WTC11 (cell line): ENCODE measurements at places on chromosomes 3 and 15.
A peak's percentile ranks its signal among the peaks of the same experiment; 100 is the strongest.

- no peak for DNase-seq
These were observed 333.6 kb upstream of the RASGRP1 start for GRCh38 chr15:38898236-38898635.

GRCh38 chr3:88131695-88132094, 18.1 kb upstream of the C3orf38 start:
- DNase-seq: no peak

- DNase-seq: no peak
These were observed 33.5 kb downstream of the PDIA5 start for GRCh38 chr3:123100193-123100776.

- no peak for DNase-seq
These were observed 5.6 kb downstream of the ZBED2 start for GRCh38 chr3:111589303-111590142.

- DNase-seq: no peak
These were observed 65.5 kb downstream of the LINGO1 start for GRCh38 chr15:77567202-77567601.

- DNase-seq: no peak
These were observed 28.9 kb upstream of the RASGRP1 start for GRCh38 chr15:38593524-38593923.

- DNase-seq: no peak
These were observed 15.1 kb upstream of the RPS27L start for GRCh38 chr15:63172376-63172775.

DNA sequence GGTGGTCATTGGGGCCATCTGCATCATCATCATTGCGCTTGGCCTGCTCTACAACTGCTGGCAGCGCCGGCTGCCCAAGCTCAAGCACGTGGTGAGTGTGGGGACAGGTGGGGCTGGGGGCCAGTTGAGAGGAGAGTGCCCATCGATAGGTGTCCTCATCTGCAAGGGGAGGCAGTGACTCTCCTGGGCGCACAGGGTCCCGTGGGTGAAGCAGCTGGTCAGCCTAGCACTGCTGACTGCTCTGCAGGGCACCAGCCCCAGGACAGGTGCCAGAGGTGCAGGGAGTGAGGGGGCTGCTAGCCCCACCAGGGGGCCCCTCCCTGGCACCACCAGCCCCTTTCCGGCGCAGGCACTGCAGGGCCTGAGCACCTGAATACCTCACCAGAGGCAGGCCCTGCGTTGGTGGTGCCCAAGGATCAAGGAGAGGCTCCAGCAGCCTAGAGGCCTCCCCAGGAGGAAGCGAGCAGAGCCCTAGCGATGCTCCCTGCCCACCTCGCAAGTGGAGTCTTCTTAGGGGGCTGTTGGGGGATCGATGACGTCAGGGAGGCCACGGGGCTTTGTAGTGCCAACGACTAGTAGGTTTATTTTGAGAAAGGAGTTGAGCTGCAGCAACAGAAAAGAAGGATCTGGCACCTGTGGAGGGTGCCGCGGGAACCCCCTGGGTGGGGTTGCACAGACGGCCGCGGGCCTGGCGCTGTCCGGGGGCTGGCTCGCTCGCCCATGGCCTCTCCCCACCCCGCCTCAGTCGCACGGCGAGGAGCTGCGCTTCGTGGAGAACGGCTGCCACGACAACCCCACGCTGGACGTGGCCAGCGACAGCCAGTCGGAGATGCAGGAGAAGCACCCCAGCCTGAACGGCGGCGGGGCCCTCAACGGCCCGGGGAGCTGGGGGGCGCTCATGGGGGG, 976 bp upstream of the ABTB1 start:
- DNase-seq: no peak

GRCh38 chr15:31799715-31800321, 230.5 kb upstream of the CHRNA7 start:
- DNase-seq: no peak

DNA sequence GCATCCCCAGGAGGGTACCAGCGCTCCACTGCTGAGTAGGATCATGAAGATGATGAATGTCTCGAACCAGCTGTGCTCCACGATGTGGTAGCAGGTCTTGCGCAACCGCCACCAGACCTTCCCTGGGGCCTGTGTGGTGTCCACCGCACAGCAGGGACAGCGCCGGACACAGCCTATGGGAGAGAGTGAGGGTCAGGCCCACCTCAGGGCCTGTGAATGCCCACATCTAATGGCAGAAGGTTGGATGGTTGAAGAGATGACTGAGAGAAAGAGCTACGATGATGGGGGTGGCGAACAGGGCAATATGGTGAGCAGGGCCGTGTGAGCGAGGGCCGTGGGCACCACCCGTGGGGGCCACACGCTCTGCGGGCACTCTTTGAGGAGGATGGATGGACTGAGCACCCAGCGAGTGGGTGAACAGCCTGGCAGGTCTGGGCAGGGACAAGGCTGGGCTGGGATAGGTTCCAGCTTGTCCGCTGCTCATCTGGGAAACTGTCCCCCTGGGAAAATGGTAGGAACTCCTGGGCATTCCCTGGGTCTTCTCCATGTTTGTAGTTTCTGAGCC, 74.1 kb downstream of the SCN5A start:
- no peak for DNase-seq

DNA sequence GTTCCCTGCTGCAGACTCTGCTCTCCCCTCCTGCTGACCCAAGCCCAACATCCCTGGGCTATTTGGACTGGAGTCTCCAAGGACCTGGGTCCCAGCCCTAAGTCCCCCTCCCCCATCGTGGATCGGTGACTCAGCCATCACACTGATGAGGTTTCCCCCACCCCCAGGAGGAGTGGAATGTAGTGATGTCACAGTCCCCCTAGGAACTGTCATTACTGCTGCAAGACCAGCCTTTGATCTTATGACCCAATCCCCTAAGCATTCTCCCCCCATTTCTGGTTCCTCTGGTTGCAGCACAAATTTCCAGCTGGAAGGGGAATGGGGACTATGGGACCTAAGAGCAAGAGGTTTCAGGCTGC, 63.4 kb upstream of the CSPG4 start:
- DNase-seq: peak; percentile 36

DNA sequence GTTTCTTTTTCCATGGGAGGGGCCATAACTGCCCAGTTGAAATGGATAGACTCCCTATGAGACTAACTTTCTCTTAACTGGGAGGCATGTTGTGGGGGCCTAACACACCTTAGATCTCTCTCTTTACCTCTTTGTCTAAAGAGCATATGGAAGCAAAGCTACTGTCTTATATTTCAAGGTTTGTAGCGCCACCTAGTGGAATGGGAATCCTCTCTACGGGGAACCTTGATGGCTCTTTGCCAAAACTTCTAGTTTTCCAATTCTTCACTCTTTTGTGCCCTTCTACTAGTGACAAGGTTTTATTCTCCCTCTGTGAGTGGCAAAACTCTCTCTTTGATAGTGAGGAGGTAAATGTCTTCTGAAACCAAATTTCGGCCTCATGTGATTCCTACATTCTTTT, 1030.4 kb upstream of the CADM2 start:
- peak; percentile 36 for DNase-seq
